ENCODE measurements at places on chromosomes 4 and X.

DNA sequence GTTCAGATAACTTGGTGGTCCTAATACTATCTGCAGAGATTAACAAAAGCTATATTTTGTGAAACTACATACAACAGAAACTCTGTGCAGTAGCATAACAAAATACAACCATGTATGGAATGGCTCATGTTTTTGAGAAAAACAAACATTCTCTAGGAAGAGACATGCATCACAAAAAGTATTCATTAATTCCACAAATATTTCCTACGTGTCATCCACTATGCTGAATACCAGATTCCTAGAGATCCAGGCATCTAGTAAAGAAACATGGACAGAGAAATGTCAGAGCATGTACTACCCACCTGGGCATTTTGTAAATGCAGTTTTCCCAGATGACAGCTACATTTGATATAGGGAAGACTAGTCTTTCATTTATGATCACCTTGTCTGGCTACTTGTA, 248.1 kb downstream of the OPHN1 start:
- no peak for DNase-seq

- DNase-seq: no peak
Observed at GRCh38 chrX:13533726-13534125, 35.7 kb upstream of the EGFL6 start.

DNA sequence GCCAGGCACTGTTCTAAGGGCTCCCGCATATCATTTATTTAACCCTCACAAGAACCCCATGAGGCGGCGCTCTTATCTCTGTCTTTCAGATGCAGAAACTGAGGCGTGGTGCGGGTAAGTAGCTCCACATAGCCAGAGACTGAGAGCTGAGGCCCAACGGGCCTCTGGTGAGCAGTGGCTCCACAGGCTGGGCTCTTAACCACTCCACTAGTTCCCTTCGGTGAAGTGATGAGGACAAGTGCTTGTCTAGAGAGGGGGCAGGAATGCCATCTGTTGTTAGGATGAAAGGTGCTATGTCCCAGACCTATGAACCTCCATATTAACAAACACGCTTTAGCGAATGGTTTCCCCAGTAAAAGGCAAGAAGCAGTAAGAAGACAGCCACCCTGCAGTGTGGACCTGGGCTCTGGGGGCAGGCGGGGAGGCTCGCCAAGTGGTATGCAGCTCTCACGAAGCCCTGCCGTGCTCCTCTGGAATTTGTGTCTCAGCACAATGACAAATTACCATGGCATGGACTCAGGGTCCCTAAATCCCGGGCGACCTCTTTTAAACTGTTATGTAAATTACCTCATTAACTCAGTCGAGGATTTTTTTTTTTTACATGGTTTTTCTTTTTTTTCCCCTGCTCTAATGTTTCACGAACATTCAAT, 20.9 kb upstream of the S100G start:
- DNase-seq: no peak

GRCh38 chr4:156663663-156664062, 307.9 kb downstream of the PDGFC start:
- DNase-seq: no peak

DNA sequence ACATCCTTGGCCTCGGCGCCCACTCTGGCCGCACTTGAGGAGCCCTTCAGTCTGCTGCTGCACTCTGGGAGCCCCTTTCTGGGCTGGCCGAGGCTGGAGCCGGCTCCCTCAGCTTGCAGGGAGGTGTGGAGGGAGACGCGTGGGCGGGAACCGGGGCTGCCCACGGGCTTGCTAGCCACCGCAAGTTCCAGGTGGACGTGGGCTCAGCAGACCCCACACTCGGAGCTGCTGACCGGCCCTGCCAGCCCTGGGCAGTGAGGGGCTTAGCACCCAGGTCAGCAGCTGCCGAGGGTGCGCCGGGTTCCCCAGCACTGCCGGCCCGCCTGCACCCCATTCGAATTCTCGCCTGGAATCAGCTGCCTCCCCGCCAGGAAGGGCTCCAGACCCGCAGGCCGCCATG, 1892.3 kb upstream of the PCDH7 start:
- no peak for DNase-seq

- DNase-seq: no peak
Observed at GRCh38 chr4:169156392-169156791, 114.4 kb downstream of the SH3RF1 start.

GRCh38 chrX:20451929-20452328, 185.2 kb upstream of the RPS6KA3 start:
- DNase-seq: no peak

GRCh38 chr4:71290074-71290473, 48.7 kb upstream of the SLC4A4 start:
- no peak for DNase-seq

- no peak for DNase-seq
Observed at GRCh38 chr4:10124167-10124930, 7.8 kb upstream of the WDR1 start.

GRCh38 chrX:30971774-30972603, 82.9 kb upstream of the TAB3 start:
- DNase-seq: peak; percentile 13

DNA sequence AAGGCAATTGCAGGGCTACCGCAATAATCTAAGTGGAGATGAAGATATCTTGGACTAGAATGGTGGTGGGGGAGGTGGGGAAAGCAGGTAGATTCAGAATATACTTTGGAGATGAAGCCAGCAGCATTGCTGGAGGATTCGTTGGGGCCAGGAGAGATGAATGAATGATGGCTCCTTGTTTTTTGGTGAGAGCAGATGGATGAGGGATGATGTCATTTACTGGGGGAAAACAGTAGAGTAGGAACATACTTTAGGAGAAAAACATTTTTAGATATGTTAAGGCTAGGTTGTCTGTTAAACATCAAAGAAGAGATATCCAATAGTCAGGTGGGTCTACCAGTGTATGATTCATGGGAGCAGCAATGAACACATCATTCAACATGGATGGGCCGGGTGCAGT, 5.8 kb downstream of the CCDC110 start:
- DNase-seq: no peak
